ENCODE measurements at places on chromosomes 11 and 22. TPM values are rescaled to one million over a fixed set of nuclear protein-coding genes. Genes with fewer than 3 reads are reported as not detected.

Gene STK33
- 20.6 TPM for total RNA-seq

Gene LRP4
- 2.1 TPM for total RNA-seq

Gene APOL3
- total RNA-seq = 48.9 TPM

Gene C11orf52
- total RNA-seq = not detected

Gene OR52I1
- not detected for total RNA-seq

Gene DRICH1
- not detected for total RNA-seq

Gene UPK3A
- not detected for total RNA-seq

Gene RASD2
- total RNA-seq = 10.6 TPM

Gene OR8G1
- not detected for total RNA-seq

Gene CLDN5
- total RNA-seq = 129 TPM

Gene BTBD18
- total RNA-seq = not detected

Gene TRIM51
- not detected for total RNA-seq

Gene HYOU1
- 37.6 TPM for total RNA-seq

Gene C11orf97
- total RNA-seq = not detected

Gene RBMXL2
- total RNA-seq = not detected

Gene C11orf91
- not detected for total RNA-seq

Gene APBB1
- 85.0 TPM for total RNA-seq

Gene WBP2NL
- 0.71 TPM for total RNA-seq

Gene CYP2R1
- 17.5 TPM for total RNA-seq

Gene HEPN1
- total RNA-seq = not detected

Gene RIMBP3B
- total RNA-seq = not detected

Gene POLD3
- total RNA-seq = 12.8 TPM

Gene MAFF
- 104 TPM for total RNA-seq

Gene OR4D10
- not detected for total RNA-seq

Gene CNIH2
- total RNA-seq = not detected

Gene GAB2
- total RNA-seq = 23.5 TPM

Gene ARHGAP1
- total RNA-seq = 42.8 TPM

Gene TMEM132A
- total RNA-seq = 17.4 TPM

Gene SCN2B
- total RNA-seq = 1.1 TPM
